ENCODE measurements at places on chromosomes 1 and 21.

DNA sequence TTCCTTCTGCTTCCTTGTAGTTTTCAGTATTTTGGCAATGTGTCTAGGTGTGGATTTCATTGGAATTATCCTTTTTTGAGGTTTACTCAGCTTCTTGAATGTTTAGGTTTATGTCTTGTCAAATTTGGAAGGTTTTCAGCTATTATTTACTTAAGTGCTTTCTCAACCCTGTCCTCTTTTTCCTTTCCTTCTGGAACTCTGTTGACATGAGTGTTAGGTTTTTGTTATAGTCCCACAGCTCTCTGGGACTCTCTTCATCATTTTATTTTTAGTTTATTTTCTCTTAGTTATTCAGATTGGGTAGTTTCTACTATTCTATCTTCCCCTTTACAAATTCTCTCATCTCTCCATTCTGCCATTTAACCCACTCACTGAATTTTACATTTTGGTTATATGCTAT lies 63.1 kb upstream of the GPR88 start:
- DNase-seq: no peak

- no peak for DNase-seq
These were observed 22.3 kb upstream of the MOB3C start for GRCh38 chr1:46638921-46639320.

- no peak for DNase-seq
These were observed 13.7 kb downstream of the SKI start for GRCh38 chr1:2241820-2242219.

GRCh38 chr1:209704584-209704983 lies at the start of gene HSD11B1:
TSS of gene HSD11B1 (plus strand) at chr1:209704846. CDS start at chr1:209704943, 97 bp downstream.
- no peak for DNase-seq

DNA sequence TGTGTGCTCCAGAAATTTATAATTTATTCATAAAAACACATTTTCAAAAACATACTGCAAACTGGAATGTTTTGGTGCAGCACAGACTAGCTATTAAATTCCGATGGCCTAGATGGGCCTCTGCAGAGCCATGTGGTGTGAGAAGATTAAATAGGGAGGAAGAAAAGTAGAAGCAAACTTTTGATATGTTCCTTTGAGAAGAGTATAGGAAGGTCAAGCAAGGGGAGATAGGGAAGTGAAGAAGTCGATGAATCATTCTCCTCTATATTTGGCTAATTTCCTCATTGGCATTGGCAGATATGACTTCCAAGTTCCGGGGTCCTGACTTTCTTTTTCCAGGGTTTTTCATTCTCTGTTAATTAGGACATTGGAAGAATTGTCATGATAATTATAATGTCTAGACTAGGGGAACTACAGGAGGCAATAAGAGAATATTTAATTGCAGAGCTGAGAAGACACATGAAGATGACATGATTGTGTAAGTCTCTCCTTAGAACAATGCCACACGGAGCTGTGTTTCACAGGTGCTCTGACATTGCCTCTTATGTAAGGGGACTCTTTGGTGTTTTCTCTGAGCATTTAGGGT lies 19.3 kb upstream of the ZNF326 start:
- no peak for DNase-seq

- DNase-seq: no peak
These were observed 4.4 kb downstream of the ST7L start for GRCh38 chr1:112614460-112615065.

- no peak for DNase-seq
These were observed at the start of gene MMP23B for GRCh38 chr1:1631782-1632420. TSS of gene MMP23B (plus strand) at chr1:1632173. CDS start at chr1:1632219, 46 bp downstream.

GRCh38 chr1:70376196-70376595 lies 21.7 kb upstream of the ANKRD13C start:
- no peak for DNase-seq

DNA sequence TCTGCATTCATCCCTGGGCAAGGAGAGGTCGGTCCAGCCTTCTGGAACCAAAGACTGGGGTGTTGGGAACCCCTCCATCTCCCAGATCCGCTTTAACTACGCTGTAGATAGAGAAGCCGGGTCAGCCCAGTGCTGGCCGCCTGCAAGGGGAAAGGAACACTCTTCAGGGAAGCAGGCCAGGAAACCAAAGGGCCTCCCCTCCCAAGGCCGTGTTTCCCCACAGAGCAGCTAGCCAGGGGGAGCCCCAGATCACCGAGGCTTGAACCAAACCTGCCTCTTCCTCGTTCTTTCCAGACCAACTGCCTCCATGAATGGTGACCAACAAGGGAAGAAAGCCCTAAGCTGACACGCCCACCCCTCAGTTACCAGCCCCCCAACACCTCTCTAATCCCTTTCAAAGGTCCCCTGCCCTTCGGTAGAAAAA lies 1.2 kb upstream of the CHD5 start:
- no peak for DNase-seq

GRCh38 chr1:30194046-30194619 lies 529.3 kb downstream of the MATN1 start:
- DNase-seq: no peak

GRCh38 chr1:185215911-185216310 lies 58.9 kb downstream of the SWT1 start:
- peak; percentile 1 for DNase-seq

DNA sequence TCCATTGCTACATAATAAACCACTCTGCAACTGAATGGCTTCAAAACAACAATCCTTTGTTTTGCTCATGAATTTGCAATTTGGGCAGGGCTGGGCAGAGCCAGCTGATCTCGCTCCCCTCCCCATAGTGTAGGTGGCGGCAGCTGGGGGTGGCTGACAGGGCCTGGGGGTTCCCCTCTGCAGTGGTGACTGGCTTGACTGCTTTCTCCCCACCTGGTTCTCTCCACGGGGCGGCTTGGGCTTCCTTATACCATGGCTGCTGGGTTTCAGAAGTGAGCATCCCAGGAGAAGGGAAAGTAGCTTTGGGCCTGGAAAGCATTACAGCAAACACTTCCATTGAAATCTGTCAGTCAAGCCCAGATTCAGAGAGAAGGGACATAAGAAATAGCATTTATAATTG lies 129.7 kb upstream of the ZBTB40 start:
- no peak for DNase-seq

DNA sequence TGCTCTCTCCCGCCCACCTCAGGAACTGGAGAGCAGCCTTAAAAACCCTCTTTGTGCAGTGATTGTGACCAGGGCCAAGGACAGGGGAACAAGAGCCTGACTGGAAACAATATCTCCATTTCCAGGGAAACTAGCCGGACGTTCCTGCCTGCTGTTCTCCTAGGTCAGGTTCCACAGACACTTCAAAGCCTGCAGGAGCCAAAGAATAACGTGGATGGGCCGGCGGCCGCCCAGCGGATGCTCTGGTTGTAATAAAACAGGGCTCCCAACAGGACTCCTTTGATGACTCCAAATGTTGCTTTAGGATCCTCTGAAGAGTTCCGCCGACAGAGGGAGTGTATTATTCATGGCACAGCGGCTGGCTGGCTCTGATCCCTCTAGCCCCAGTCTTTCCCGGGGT lies 162.2 kb downstream of the PLXNA2 start:
- DNase-seq: no peak

DNA sequence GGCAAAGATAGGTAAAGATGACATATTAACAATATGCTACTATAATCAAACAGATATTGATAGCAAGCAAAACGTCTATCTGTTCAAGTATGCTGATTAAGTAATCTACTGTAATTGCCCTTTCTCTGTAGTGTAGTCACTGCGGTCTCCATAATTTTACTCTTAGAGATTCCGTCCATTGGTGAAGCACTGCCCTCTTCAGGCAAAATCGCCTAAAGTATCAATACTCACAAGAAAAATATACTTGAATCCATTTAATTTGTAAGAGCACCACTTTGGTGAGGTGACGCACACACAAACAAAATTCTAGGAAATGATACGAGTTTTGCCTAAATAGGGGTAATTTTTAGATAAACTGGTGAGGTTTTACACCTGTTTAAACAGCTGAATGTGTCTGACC lies 434.6 kb upstream of the CHRM3 start:
- DNase-seq: peak; percentile 19

- no peak for DNase-seq
These were observed 124.0 kb upstream of the NCAM2 start for GRCh38 chr21:20874202-20874601.

GRCh38 chr1:103256490-103256889 lies 148.2 kb upstream of the COL11A1 start:
- no peak for DNase-seq

GRCh38 chr1:77084457-77084856 lies 134.8 kb downstream of the PIGK start:
- no peak for DNase-seq

GRCh38 chr21:39288987-39289386 lies 24.4 kb downstream of the BRWD1 start:
- no peak for DNase-seq

DNA sequence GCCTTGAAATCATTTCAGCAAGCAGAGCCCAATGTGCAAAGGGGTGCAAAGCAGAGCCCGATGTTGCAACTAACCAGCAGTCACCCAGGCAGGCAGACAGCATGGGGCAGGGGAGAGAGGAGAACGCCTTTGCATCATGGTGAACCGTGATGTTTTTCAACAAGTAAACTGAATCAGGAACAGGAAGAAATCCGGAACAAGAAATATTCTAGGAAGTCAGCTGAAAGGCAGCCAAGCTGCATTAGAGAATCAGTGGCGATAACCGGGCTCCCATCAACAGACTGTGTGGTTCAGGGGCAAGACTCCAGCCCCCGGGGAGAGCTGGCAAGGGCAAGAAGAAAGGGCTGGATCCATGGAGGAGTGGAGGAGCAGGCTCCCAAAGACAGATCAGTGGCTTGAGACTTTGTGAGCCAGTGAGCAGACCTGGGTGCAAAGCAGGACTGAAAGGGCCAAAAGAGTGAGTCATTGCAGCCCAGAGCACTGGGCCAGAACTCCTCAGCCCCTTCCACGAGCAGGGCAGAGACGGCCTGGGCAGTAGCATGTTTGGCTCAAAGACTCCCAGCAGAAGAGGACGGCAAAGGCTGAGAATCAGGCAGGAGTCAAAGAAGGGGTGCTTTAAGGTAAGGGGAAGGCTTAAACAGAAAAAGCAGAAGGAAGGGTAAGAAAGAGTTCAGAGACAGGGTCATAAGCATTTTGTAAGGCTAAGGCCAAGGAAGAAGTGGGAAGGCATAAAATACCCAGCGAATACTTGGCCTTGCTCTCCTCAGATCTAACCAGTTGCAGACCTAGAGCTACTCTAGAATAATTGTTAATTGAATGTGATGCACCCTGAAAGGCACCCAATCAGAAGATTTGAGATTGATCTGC lies 155.0 kb downstream of the SETD4 start:
- no peak for DNase-seq

GRCh38 chr1:67831850-67832513 lies 1.3 kb downstream of the GNG12 start:
- DNase-seq: peak; percentile 75

- peak; percentile 42 for DNase-seq
These were observed 105.4 kb downstream of the SLC45A1 start for GRCh38 chr1:8423269-8423691.

DNA sequence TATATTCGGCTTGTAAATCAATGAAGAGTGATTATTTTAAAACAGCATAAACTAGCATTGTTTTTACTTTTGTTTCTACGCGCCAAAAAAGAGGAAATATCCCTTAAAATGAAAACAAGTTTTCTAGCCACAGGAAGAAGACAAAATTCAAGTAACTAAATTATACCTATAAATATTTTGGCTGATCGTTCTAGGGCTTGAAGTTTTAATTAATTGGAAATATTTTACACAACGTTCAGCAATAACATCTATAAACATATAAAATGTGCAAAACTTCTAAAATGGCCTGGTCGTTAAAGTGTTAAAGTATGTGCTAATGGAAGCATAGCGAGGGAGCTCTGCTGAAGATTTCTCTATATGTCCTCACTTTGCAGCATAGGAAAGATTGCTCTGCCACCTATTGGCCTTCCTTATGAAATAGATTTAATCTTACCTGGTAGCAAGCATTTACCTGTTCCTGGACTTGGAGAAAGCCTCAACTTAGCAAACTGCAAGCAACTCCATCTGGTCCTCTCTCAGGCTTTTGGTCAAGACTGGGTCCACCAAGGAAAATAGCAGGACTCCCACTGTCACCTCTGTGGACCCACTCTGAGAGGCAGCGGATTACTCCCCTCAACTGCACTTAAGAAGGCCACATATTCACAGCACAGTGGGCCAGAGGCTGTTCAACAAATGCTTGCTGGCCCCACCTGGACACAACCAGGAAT lies 351.3 kb upstream of the RUNX1 start:
- DNase-seq: peak; percentile 62

- no peak for DNase-seq
These were observed 42.0 kb downstream of the UBIAD1 start for GRCh38 chr1:11314959-11315358.

DNA sequence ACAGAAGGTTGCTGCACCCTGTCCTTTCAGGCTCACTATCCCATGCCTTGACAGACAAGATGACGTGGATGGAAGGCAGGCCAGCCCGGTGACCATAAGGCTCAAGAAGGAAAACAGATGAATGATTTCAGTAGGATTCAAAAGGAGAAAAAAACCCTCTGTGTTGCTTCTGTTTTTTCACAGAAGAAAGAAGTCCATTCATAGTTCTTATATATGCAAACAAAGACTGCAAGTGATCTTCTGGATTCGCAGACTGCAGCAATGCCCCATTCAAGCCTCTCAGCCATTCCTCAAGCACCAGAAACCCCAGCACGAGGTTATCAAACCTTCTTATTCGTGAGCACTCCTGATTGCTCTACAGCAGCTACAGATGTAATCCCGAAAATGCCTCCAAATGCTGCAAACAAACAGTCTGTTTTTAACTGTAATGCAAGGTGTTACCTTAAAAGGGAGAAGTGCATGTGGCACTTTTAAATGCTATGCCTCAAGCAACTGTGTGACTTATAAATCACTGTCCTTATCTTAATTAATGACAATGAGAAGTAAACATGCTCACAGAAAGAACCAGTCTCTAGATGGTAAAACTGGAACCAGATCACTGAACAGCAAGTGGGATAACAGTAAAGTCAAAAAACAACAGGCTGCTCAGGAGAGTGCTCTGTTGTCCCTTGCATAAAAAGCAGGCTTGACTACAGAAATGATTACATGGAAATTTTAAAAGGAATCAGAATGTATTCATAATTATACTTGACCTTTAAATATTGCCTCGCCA lies 173.9 kb downstream of the HHIPL2 start:
- DNase-seq: no peak

DNA sequence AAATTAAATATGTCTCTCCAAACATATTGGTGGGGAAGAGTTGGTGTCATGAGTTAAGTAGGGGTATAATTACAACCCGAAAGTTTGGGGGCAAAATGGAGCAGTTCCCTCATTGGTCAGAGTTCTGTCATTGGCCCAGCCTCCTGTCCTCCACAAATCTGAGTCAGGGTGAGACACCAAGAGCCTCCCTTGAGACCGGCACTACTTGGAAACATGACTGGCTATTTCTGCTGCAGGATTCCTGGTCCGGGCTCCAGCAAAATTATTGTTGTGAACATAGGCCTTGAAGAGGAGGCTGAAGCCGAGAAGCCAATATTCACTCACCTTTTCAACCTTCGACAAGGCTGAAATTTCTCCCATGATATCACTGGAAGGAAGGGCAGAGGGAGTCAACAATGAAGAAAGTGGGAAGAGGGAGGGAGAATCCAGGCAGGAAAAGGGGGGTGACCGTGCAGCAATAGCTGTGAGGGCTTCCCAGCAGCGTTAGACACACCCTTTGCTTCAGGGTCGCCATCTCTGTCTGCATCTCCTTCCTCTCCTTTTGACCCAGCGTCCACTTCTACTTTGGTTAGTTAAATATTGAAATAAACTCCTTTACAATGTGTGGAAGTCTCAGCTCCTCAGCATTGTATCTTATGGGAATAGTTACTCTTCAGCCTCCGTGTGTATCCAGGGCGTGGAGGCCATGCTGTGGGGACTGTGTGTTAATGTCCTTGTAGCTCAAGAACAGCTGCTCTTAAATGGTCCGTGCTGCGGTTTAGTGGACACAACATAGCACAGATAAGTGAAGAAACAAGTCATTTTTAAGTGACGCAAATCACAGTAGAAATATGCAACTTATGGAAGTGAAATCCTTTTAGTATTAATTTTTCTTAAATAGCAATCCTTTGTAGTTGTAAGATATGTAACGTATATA lies 307.4 kb downstream of the DISC1 start:
- DNase-seq: no peak

Measured in RWPE1 (cell line).